Stimulated activated CD8-positive, alpha-beta memory T cell treated with anti-CD3 and anti-CD28 coated beads, Interleukin-7, amount 100 ng/mL, for 1 hour (primary cell): ENCODE measurements at places on chromosomes 6 and 20.

DNA sequence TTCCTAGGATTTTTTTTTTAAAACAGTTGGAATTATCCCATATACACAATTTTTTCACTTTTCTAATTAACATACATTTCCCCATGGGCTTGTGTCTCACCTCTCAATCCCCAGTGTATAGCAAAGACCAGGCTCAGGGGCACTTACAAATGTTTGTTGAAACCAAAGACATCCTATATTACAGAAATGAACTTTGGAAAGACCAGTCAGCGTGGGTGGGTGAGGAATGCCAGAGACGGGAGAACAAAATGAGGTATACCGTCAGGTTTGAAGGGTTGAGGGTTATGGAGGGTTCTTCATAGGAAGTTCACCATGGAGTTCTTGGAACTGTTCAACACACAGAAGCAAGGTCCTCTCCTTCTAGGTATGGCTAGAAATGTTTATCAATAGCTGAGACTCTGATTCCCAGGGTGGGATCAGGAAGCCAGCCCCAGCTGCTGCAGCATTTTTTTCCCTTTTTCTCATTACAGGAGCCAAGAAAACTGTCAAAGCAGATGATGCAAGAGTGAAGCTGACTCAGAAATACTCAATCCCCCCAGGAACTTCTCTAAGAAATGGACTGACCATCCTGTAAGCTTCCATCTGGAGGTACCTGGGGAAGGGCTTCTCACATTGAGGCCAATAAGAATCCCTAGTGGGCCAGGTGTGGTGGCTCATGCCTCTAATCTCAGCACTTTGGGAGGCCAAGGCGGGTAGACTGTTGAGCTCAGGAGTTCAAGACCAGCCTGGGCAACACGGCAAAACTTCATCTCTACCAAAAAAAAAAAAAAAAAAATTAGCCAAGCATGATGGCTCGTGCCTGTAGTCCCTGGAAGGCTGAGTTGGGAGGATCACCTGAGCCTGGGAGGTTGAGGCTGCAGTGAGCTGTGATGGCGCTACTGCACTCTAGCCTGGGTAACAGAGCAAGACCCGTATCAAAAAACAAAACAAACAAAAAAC, 15.9 kb upstream of the TBC1D20 start:
- DNase-seq = no peak

DNA sequence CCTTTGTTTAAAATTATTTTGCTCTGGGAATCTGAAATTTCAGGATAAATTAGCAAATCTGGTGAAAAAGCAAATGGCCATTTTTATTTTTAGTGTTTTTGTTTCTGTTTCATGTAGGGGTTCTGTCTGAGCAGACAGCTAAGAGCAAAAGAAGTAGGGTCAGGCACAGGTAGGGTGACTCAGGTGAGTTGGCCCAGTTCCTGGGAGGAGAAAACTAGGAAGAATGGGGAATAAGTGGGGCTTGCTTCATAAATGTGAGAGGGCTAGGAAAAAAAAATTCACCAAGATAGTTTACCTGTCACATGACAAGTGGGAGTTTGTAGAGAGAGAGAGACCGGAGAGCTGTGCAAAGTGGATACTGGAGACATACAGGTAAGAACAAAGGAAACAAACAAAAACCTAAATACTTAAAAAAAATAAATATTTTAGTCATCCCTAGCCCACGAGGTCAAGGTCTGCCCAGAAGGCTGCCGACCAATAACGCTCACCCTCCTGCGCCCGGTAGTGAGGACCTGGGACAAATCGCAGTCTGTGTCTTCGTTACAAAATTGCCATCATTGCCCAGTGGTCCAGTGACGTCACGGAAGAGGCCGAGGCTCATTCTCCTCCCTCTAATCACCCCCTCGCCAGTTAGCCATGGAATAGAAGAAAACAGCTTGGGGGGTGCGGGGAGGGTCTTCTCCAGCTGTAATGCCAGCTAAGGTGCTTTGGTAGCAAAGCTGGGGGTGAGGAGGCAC, 2.3 kb downstream of the THBD start:
- DNase-seq = no peak

DNA sequence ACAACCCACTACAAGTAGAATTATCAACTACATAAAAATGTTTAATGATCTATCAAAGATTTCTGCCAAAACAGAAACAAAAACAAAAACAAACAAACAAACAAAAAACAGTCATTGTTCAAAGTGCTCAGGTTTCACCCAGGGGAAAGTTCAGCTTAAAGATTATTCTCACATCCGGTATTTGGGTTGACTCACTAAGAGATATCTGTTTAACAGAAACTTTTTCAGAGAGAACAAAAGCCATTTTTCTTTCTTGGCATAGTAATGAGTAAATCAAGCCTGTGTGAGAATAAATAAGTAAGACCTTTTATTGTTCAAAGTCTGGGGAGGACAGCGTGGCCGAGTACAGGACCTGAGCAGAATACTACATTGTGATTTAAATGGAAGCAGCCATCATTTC, 143.6 kb downstream of the RCAN2 start:
- DNase-seq = no peak

- no peak for DNase-seq
Measured at GRCh38 chr6:155968921-155969320, 513.3 kb upstream of the NOX3 start.

- DNase-seq = no peak
Measured at GRCh38 chr20:64114356-64114971, 7.1 kb upstream of the NPBWR2 start.

GRCh38 chr6:87832025-87832825, 130.2 kb upstream of the AKIRIN2 start:
- no peak for DNase-seq

GRCh38 chr6:148502083-148502772, 159.6 kb downstream of the SASH1 start:
- DNase-seq = no peak

GRCh38 chr6:113047148-113047547, 700.0 kb downstream of the RFPL4B start:
- no peak for DNase-seq

- DNase-seq = no peak
Measured at GRCh38 chr6:154306696-154307095, 49.9 kb downstream of the IPCEF1 start.

DNA sequence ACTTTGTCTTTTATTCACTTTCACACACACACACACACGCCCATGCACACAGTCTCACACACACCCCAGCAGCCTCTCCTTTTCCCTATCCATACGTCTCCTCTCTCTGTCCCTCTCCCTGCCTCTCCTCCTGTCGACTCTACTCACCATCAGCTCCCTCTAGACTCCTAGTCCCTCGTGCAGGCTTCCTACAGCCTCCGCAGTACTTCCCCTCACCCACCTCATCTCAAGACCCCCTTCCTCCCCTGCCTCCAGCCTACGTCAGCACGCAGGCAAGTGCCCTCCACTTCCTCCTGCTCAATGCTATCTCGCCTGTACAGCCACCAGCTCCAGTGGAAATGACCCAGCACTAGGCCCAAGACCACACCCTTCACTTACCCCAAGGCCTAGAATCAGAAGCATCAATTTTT, 820 bp upstream of the TREML2 start:
- DNase-seq = no peak

GRCh38 chr6:113672491-113673149, 184.5 kb upstream of the MARCKS start:
- DNase-seq = no peak

GRCh38 chr6:11381801-11382513, 149.5 kb upstream of the NEDD9 start:
- peak; percentile 36 for DNase-seq

- no peak for DNase-seq
Measured at GRCh38 chr6:158958504-158959386, 41.3 kb downstream of the RSPH3 start.

GRCh38 chr6:49384904-49385303, 78.1 kb downstream of the MMUT start:
- no peak for DNase-seq

DNA sequence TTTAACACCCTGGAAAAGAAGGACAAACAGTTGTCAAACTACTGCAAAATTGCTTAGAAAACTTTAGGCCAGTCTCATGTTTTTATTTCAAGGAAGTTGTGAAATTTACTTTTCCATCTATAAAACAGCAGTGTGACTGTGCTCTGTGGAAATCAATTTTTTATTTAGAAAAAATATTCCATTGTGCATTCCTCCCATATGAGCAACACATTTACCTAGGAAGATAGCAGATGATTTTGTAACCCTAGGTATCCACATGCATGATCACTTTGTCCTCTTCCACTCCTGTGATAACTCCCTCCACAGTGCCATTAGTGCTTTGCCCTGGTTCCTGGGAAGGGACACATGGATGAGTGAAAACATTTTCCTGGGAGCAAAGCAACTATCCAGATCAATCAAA, 70.0 kb upstream of the SHLD1 start:
- no peak for DNase-seq
